ENCODE measurements at places on chromosomes 13 and 19.
A peak's percentile ranks its signal among the peaks of the same experiment; 100 is the strongest.

DNA sequence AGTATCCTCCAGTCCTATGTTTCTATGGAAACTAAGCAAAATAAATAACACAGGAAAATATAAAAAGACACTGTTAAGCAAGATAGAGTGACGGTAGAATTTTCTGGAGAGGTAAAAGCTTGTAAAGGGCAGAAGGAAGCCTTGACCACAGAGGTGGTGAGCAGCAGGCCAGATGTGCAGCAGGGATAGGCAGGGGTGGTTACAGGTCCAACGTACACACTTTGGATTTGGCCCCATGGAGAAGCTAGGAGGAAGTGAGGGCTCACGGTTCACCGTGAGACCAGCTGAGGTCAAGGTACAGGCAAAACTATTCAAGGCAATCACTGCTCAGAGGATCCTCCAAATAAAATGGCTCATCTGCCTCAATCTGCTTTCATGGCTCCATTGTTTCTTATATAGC lies 242.8 kb downstream of the B3GLCT start:
- DNase-seq: no peak

- DNase-seq: no peak
Measured at GRCh38 chr13:95378603-95379002, 77.4 kb upstream of the ABCC4 start.

DNA sequence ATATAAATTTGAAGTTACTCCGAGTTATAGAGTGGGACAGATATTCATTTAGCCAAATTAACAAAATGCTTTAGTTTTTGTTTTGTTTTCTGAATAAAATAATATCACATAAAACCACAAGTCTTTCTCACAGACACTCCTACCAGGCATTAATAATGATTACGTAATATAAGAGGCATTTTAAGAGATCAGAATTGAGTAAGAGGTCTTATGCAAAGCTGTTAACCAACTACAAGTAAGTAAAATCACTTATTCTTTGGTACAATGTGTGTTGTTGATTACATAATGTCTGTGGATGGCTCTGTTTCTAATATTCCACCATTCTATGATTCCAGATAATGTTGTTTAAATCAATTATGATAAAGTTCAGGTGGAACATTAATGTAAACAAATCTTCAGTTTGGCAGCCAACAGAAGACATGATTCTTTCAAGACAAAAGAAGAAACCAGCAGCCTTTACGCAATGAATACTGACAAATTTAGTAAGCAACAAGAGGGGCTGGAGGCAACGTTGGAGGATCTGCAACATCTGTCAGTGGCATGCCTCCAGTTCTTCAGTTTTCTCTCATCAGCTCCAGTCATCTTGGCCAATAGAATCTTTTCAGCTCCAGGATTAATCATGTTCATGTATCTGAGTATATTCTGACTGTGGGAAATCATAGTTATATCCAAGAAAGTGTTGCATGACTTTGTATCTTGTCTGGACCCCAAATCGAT lies 403.8 kb downstream of the SLITRK5 start:
- no peak for DNase-seq

- DNase-seq: no peak
Measured at GRCh38 chr19:55649268-55650125, 1.5 kb downstream of the CCDC106 start.

DNA sequence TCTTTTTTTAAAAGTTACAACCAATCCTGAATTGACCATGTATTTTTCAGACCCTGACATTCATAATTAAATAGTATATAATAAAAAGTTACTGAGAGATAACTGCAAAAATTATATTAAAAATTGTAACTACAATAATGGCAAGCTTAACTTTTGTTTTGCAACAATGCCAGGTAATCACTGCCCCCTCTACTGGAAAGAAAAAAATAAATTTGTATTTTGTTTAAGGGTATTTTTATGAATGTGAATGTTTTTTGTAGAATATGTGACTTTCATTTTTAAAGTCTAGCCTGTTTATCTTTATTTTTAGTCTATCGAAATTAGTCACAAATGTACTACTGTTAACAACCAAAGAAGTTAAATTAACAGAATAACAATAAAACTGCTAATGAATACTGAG lies 21.7 kb downstream of the MRPS31 start:
- no peak for DNase-seq

DNA sequence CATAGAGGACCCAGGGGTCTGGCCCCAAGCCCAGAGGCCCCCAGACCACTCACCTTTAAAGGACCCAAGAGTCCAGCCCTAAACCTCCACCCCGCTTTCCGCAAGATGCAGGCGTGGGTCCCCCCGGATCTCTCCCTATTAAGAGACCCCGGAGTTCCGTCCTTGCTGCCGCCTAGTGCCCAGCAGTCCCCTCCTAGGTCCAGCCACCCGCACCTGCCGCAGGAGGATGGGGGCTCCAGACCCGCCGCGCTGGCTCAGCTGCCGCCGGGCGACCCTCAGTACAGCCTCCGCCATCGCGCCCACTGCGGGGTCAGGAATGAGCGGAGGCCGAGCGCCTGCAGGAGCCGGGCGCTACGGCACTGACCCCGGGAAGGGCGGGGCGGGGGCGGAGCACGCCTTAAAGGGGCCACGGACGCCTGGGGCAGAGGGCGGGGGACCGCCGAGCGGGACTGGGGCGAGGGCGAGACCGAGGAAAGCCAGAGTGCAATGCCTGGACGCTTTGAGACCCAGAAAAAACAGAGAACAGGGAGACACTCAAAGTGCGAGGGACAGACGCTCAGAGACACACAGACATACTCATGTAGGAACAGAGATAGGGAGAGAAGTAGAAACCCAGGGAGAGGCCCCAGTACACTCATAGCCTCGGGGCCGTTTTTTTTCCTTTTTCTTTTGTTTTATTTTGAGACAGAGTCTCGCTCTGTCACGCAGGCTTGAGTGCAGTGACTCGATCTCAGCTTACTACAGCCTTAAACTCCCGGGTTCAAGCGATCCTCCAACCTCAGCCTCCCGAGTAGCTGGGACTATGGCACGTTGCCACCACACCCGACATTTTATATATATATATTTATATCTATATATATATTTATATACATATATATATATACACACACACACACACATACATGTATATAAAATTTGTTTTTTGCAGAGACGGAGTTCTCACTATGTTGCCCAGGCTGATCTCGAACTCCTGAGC lies at the start of gene ETHE1:
Gene ETHE1, minus strand, starts transcription at position 318 of the 976 bp plus-strand sequence. Its CDS starts 24 bp downstream, at position 294.
- peak; percentile 62 for DNase-seq

- DNase-seq: no peak
Measured at GRCh38 chr13:22897571-22898314, 283.0 kb upstream of the SGCG start.

- no peak for DNase-seq
Measured at GRCh38 chr19:13622766-13623715, 116.8 kb upstream of the CACNA1A start.

- peak; percentile 60 for DNase-seq
Measured at GRCh38 chr19:10420444-10421239, at the start of gene PDE4A. PDE4A (plus strand) TSS chr19:10420538; CDS start chr19:10420765, 227 bp downstream.

DNA sequence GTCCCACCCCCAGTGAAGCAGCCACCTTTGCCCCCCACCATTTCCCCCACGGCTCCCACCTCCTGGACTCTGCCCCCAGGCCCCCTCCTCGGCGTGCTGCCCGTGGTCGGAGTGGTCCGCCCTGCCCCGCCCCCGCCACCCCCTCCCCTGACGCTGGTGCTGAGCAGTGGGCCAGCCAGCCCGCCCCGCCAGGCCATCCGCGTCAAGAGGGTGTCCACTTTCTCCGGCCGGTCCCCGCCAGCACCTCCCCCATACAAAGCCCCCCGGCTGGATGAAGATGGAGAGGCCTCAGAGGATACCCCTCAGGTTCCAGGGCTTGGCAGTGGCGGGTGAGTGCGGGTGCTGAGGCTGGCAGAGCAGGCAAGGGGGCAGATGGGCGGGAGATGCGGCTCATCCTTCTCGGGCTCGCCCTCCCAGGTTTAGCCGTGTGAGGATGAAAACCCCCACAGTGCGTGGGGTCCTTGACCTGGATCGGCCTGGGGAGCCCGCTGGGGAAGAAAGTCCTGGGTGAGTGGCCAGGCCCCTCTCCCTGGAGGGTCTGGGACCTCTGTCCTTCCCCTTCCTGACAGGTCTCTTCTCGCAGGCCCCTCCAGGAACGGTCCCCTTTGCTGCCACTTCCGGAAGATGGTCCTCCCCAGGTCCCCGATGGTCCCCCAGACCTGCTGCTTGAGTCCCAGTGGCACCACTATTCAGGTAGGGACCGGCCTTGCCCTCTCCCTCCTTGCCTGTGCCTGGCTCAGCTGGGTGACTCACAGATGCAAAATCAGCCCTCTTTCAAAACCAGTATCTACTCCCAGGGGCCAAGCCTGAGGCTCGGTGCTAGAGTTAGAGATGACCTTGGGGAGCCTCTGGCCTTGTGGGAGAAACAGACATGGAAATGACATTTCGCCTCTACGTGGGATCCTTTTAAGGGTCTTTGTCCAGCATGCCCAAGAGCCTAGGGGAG lies 8.8 kb downstream of the IGFLR1 start:
- no peak for DNase-seq

GRCh38 chr19:49216071-49216470 lies 58.5 kb downstream of the TRPM4 start:
- peak; percentile 23 for DNase-seq

GRCh38 chr13:93326234-93326811 lies 99.7 kb downstream of the GPC6 start:
- no peak for DNase-seq

GRCh38 chr19:12095111-12095790 lies 30.7 kb downstream of the ZNF844 start:
- no peak for DNase-seq

GRCh38 chr19:11694533-11695439 lies 44.0 kb downstream of the ZNF823 start:
- DNase-seq: no peak

GRCh38 chr13:67696775-67697174 lies 466.6 kb upstream of the PCDH9 start:
- no peak for DNase-seq

DNA sequence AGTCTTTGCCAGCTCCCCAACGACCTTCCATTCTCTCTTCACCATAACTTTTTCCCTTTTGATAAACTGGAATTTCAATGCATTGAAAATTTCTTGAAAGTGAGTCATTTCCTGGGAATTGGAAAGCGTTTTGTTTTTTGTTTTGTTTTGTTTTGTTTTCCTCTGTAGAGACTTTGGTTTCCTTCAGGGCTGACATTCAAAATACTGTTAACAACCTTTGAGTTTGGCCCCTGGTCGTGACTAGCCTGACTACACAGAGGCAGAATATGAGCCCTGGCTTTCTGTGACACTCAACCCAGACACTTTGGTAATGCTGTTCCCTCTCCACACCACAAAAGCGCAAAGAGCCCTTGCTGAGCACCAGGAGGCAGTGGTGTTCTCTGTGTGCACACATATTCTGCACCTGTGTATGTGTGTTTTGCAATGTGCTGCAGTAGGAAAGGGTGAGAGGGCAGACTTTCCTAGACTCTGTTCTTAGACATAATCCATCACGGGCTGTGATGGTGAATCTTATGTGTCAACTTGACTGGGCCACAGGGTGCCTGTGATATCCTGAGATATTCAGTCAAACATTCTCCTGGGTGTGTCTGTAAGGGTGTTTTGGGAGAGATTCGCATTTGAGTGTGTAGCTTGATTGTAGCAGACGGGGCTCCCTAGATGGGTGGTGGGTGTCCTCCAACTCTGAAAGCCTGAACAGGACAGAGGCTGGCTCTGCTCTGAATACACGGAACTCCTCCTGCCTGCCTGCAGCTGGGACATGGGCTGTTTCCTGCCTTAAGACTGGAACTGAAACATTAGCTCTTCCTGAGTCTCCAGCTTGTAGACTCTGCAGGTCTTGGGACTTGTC lies 29.5 kb upstream of the ANKRD10 start:
- peak; percentile 61 for DNase-seq

- no peak for DNase-seq
Measured at GRCh38 chr13:71820699-71821098, 46.3 kb downstream of the DACH1 start.

DNA sequence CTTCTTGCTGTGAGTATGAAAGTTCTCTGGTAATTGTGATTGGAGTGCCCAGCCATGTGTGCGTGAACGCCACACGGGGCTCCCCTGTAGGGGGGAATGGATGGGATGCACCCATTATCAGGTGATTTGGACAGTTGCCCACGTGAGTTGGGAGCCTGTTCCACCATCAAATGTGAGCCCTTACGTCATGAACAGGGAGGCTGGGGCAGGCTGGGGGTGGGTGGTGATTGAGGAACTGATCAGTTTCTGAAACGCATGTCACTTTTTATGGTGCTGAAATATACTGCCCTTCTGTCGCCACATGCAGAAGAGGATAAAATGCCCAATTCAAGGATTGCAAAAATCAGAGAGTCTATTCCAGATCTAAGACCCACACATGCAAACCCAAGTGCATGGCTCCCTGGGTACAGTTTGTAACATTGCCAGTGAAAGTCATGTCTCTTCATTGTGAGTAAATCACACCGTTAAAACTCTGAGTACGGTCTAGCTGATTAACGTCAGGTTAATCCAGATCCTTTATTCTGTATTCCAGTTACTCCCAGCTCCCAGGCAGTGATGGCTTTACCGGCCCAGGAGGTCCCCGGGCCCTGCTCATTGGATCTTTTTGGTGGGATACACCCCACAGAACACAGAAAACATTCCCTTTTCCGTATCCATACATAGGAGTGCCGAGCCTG lies 90.2 kb downstream of the RAB20 start:
- DNase-seq: no peak

- no peak for DNase-seq
Measured at GRCh38 chr19:40671404-40671803, 19.0 kb downstream of the NUMBL start.

DNA sequence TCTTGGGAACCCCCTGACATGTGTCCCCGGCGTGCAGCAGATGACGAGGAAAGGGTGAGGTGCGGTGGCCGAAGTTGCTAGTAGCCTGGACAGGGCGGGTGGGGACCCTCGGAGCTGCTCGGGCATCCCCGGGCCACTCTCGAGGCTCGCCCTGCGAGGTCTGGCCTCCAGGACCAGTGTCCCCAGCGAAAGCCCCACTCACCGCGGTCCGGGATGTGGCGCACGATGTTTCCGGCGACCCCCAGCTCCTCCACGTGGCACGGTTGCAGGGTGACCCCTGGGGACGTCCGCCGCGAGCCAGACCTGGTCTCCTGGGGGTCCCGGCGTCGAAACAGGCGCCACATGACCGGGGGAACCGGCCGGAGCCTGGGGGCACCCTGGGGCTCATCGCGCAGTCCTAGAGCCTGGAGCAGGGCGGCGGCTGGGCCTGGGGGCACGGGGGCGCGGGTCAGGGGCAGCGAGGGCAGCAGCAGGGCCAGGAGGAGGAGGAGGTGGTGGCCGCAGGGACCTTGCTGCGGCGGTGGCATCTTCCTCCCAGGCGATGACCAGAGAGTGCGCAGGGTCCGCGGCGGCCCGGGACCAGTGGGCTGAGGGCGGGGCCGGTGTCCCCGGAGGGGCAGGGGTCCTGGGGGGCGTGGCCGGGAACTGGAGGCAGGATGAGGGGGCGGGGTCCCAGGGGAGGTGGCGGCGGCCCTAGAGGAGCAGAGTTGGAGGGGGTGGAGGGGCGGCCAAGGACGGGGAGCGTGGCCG lies 26.0 kb downstream of the CERS1 start:
- no peak for DNase-seq

- no peak for DNase-seq
Measured at GRCh38 chr19:29371251-29372090, 154.3 kb upstream of the VSTM2B start.
